Amygdala (tissue), 56 donors: ENCODE measurements at places on chromosomes 6 and 20.

- DNase-seq, result no peak
Observed at GRCh38 chr6:15330174-15330944, 84.5 kb downstream of the JARID2 start.

DNA sequence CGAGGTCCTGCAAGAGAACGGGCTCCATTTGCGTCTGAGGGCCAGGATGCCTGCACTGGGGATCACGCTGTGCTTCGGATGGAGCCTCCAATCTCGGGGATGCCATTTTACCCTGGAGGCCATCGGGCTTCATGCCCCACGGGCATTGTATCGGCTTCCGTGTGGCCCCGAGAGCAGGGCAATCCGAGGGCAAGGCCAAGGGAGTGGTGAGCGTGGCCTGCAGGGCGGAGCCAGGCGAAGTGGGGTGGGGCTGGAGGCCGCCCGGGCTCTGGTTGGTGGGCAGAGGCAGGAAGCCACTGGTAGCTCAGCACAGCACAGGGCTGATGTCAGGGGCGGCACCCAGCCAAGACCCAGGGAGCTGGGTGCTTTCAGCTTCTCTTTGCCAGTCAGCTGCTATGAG, 57.5 kb upstream of the BHLHE23 start:
- no peak for DNase-seq

GRCh38 chr20:8602389-8603116, 466.3 kb upstream of the PLCB4 start:
- DNase-seq, result no peak

GRCh38 chr6:160967351-160967750, 24.2 kb upstream of the MAP3K4 start:
- DNase-seq, result no peak

DNA sequence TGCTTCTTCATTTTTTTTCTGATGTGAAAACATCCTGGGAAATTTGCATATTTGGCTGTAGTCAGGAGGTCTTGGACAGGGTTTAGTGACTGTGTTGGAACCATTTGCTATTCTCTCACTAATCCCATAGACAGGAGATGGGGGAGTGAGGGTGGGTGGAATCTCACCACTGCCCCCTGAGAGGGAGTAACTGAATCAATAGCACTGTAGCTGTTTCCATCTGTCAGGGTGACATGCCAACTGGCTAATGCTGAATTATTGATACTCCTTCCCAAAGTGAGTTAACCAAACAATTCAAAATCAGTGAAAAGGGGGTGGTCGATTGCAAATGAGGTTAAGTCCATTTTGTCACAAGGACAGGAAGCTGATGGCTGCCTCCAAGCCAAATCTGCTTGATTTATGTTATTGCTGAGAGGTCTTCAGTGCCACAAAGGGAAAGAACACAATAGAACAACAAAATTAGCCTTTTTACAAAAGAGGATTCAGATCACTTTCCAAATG, 55.1 kb upstream of the B3GAT2 start:
- no peak for DNase-seq

GRCh38 chr6:130204322-130204721, 18.4 kb downstream of the SAMD3 start:
- DNase-seq, result no peak

DNA sequence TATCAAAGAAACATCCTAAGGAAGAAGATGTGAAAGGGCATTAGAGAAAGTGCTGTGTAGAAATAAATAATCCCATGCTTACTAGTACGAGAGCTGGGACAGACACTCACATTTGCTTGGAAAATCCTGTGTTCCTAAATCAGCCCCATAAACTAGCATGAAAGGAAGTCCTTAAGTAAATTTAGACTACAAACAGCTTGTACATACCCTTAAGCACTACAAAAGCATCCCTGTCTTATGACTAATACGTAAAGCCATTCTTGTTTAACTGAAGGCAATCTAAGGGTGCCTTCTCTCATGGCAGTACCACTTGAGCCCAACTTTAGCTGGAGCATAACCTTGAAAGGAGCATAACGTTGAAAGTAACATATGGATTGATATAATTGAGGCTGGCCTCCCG, 15.4 kb upstream of the FOXQ1 start:
- DNase-seq, result no peak

DNA sequence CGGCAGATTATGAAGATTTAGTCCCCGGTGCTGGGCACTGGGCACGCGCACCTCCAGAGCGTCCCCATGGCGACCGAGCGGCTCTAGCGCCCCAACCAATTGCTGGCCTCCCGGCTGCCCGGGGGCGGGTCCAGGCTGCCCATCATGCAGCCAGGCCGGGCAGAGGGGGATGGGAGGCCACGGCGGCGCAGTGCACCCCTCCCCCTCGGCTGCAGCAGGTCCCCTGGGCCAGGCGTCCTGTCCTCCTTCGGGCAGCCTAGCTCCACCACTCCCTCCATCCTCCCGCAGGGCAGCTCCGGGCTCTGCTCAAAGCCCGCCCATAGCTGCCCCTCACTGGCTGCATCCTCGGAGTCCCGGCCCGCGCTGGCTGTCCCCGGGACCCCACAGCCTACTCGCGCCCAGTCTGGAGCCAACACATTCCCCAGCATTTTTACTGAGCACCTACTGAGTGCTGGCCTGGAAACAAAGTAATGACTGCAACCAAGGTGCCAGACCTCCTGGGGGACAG, 99.4 kb downstream of the ASXL1 start:
- peak; percentile 71 for DNase-seq

- no peak for DNase-seq
Observed at GRCh38 chr6:142954844-142955243, 9.9 kb upstream of the HIVEP2 start.

DNA sequence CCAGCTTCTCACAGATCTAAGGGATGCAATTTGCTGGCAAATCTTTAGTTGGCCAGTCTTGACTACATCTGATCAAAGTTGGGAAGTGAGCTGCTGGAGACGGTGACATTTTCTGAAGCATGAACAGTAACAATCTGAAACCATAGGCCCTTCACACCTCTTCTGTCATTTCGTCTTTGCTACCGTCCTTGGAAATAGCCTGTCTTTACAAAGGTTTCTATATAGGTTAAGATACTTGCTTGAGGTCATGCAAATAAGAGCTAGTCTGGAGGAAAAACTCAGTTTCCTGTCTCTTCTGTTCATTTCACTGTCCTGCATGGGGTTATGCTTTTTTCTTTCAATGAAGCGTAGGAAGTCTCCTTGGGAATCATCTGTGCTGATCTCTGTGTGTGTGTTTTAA, 55.6 kb downstream of the CARMIL1 start:
- no peak for DNase-seq

DNA sequence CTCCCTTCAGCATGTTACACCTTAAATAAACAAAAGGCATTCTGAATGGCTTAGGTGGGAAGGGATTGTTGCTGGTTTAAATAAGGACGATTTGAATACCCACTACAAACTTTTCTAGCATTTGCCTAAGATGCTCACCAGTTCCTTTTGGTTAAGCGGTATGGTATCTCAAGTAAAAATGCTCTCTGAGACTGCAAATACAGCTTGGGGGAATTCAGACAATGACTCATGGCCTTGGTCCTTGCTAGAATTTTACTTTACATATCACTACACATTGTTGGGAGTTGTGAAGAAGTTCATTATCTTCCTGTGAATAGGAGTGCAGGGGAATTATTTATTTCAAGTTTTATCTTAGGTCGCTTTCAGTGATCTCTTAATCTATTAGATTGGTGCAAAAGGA, 670.7 kb downstream of the UTRN start:
- no peak for DNase-seq
